ENCODE measurements at places on chromosomes 7 and 10.

DNA sequence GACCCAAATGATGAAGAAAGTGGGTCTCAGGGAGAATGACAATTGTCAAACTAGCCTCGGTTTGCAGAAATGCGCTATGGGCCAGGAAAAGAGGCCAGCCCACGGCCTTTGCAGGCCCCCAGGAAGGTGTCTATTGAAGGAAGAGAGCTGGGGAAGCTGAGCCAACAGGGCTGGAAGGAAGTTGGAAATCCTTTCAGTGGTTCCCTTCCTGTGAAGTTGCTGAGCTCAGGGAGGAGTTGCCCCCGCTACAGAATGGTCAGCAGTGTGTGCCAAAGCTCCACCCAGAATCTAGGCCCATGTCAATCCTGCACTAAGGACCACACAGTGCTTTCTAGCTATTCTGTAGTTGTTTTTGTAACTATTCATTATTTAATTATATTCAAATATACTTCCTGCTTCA is 91.6 kb upstream of the ANLN start:
- no peak for DNase-seq

DNA sequence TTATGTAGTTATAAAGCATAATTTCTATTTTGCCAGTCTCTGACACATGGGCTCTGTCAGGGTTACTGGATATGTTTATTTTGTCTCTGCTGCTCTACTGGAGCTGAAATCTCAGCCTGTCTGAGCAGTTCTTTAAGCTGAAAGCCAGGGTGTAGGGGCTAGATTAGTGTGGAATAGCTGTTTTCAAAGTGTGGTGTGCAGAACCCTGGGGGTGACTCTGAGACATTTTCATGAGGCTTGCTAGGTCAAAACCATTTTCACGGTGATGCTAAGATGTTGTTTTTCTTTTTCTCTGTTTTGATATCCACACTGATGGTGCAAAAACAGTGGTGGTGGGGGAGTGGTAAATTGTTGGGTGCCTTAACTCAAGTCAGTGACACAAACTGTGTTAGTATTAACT is 45.5 kb downstream of the CREM start:
- no peak for DNase-seq

GRCh38 chr10:60139290-60139689 is 232.9 kb upstream of the CCDC6 start:
- DNase-seq: no peak

GRCh38 chr10:63707254-63707910 is 186.2 kb downstream of the REEP3 start:
- no peak for DNase-seq

- DNase-seq: no peak
Observed at GRCh38 chr7:95357623-95358022, 33.3 kb upstream of the PON1 start.

DNA sequence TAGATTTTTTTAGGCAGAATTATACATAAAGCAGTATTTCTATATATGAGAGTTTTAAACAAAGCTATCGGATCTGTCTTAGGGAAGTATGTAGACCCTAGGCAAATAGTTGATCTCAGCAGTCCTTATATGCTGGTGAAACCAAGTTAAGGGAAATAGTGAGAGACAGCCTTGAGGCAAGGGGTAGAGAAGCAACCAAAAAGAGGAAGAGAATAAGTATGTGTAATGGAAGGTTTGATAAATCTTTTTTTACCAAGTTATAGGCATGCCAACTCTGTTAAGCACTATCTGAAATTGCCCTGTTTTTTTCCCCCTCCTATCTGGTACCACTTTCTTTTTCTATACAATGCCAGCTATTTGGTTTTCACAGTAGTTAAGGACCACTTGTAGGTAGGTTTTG is 19.9 kb downstream of the SPAG6 start:
- no peak for DNase-seq

- no peak for DNase-seq
Observed at GRCh38 chr10:36050763-36051499, 408.8 kb upstream of the FZD8 start.

DNA sequence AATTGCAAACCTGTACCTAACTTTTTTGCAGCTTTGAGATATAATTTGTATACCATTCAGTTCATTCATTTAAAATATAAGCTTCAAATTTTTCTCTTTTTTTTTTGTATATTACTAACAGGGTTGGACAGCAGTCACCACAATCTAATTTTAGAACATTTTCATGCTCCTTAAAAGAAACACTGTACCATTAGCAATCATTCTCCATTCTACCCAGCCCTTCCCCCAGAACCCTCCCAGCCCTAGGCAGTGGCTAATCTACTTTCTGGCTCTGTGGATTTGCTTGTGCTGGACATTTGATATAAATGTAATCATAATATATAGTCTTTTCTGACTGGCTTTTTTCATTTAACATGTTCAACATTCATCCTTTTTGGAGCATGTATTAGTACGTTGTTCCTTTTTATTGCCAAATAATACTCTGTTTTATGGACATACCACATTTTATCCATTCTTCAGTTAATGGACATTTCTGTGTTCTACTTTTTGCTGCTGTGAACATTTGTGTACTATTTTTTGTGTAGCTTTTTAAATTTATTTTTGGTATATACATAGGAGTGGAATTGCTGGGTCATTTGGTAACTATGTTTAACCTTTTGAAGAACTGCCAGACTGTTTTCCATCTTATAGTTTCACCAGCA is 40.9 kb upstream of the ST7 start:
- DNase-seq: no peak

GRCh38 chr7:105218215-105218614 is 170.5 kb downstream of the SRPK2 start:
- DNase-seq: no peak

DNA sequence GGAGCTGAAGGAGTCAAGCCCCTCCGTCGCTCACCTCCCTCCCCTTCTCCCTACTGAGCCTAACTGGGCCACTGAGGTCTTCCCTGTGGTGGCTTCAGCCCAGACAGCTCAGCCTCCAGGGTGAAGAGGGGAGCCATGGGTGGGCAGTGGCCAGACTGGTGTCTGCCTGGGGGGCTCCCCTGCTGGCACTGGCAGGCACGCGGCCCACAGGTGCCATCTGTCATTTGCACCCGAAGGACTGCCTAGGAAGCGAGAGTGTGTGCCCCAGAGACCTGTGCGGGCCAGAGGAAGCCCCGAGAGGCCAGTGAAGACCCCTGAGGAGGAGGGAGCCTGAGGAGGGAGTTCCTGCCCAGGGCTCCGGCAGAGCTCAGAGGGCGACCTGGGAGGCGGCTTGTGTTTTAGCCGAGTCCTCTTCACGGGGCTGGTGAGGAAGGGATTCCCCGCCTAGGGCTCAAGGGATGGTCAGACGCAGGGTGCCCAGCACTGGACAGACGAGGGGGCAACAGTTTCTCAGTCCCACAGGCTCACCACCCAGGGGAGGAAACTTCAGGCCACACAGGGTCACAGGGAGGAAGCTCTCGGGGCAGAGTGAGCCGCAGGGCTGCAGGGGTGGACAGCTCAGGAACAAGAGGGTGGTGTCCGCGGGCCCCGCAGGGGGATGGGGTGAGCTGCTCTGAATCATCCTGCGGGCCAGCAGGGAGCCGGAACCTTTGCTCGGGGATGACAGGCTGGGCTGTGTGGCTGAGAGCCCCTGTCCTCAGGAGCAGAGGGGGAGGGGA is 76.2 kb upstream of the PPP2R2D start:
- DNase-seq: no peak

DNA sequence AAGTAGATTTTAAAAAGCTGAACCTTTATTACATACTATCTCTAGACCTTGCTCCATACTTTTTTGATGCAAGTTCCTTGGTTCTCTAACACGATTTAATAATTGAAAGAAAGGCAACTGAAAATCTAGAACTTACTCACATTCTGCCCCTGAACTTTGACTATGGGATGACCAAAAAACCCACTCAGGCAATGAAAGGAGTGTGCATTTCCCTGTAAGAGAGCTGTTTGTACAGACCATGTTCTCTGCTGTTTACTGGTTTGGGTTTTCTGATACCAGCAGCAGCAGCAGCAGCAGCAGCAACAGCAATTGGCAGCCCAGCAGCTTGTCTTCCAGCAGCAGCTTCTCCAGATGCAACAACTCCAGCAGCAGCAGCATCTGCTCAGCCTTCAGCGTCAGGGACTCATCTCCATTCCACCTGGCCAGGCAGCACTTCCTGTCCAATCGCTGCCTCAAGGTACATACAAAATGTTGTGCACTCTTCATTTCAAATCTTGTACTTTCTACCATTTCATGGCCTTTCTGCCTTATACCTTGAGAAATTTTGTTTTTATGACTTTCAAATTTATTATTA is 216.7 kb downstream of the FOXP2 start:
- no peak for DNase-seq

GRCh38 chr10:120630266-120630665 is 173.2 kb downstream of the PLPP4 start:
- no peak for DNase-seq

DNA sequence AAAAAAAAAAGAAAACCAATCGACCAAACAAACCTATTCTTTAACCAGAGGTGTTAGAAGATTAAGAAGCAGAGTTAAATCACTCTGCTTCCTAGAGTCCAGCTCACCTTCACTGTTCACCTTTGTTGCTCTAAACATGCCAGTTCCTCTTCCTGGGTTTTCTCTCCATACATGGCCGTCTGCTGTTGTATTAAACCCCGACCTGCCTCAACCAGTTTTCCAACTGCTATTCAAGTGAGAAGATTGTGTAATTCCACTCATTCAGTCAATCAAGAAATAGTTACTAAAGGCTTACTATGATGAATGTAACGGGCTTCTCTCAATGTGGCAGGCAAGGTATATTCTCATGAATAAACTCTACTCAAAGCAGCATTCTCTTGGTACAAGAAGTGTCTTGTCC is 8.8 kb downstream of the AASS start:
- no peak for DNase-seq

GRCh38 chr10:98262571-98262970 is 5.4 kb downstream of the LOXL4 start:
- no peak for DNase-seq

GRCh38 chr7:143885951-143886350 is 16.0 kb downstream of the TCAF1 start:
- peak; percentile 3 for DNase-seq

GRCh38 chr10:77195101-77195500 is 442.5 kb downstream of the KCNMA1 start:
- no peak for DNase-seq

GRCh38 chr7:31116615-31117014 is 64.5 kb downstream of the ADCYAP1R1 start:
- DNase-seq: no peak

DNA sequence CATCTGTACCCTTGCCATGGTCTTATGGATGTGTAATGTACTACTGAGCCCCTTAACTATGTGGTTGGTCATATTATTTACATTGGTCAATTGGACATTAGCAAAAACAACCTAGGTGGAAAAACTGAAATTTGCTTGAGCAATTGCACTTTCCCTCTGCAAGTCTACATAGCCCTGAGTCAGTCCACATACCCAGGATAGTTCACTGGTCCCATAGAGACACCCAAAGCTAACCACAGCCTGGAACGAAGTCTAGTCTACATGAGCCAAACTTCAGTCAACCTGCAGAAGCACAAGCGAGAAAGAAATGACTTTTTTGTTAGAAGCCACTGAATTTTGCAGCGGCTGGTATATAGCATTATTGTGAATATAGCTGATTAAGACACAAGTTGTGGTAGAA is 37.6 kb upstream of the COL1A2 start:
- DNase-seq: no peak

GRCh38 chr10:75857896-75858295 is 426.5 kb downstream of the LRMDA start:
- no peak for DNase-seq

DNA sequence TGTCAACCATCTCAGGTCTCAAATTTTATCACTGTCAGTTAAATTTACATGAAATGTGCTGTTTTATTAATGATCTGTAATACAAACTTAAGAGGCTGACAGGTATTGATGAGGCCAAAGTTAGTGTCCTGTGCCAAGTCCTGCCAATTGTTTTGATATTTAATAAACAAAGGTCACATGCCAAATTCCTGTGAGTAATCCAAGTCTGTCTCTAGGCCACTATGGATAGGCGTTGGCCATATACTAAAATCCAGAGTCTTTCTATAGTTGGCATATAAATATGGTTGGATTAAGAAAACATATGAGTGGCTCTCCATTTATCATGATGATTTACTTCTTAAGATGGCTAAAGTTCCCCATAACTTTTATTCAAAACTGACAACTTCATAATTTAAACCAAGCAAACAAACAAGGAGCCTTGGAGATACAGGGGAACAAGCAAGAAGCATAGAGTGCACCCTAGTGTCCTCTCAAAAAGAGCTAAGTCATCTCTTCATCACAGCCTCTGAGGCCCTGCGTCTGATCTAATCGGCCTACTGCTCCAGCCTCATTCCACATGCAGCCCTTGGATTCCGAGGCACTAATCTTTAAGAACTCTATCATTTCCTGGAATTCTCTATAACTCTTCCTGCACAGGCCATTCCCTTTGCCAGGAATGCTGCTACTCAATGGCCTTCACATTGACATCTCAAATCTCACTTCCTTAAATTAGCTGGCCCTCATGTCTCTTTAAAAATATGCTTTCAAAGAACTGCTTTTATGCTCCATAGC is 32.7 kb upstream of the NRCAM start:
- DNase-seq: no peak

- DNase-seq: no peak
Observed at GRCh38 chr10:15439341-15439842, 68.3 kb upstream of the FAM171A1 start.

GRCh38 chr7:43211286-43211685 is 98.8 kb downstream of the HECW1 start:
- no peak for DNase-seq

- DNase-seq: no peak
Observed at GRCh38 chr7:37990337-37990736, 69.9 kb downstream of the EPDR1 start.

DNA sequence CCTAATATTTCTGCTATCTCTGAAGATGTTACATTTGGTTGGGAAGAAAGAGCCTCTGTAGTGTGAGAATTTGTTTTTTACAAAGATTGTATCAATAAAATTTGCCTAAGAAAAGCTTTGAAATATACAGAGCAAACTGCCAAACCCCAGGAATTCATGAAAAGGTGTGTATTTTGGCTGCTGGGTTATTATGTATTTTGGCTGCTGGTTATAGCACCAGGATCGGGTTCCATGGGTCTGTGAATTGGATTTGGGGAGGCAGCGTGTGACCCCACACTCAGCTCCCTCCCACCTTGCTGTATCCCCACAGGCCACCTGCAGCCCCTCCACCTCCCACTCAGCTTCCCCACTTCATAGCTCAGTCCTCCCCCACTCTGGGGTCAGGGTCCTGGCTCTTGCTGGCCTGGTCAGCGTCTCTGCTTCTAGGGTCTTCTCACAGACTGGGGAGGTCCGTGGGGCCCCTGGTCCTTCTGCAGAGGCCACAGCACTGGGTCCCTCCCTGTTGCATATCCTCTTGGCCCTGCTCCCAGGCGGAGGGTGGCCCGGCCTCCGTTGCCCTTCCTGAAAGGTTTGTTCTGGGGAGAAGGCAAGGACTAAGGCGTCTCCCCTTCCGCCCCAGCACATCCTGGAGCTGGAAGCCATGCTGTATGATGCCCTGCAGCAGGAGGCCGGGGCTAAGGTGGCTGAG is 24.0 kb upstream of the DPYSL4 start:
- DNase-seq: no peak

GRCh38 chr7:65951837-65952578 is 30.0 kb downstream of the GUSB start:
- no peak for DNase-seq

- no peak for DNase-seq
Observed at GRCh38 chr7:18890134-18890533, 227.3 kb downstream of the TWIST1 start.
